Activated naive CD4-positive, alpha-beta T cell treated with anti-CD3 and anti-CD28 coated beads, Interleukin-2, amount 10 ng/mL, durations not matched to agents 7 days and 5 days (primary cell): ENCODE measurements at places on chromosomes 2 and 18.

GRCh38 chr2:101330253-101330933 lies 21.9 kb upstream of the RNF149 start:
- peak; percentile 67 for DNase-seq

DNA sequence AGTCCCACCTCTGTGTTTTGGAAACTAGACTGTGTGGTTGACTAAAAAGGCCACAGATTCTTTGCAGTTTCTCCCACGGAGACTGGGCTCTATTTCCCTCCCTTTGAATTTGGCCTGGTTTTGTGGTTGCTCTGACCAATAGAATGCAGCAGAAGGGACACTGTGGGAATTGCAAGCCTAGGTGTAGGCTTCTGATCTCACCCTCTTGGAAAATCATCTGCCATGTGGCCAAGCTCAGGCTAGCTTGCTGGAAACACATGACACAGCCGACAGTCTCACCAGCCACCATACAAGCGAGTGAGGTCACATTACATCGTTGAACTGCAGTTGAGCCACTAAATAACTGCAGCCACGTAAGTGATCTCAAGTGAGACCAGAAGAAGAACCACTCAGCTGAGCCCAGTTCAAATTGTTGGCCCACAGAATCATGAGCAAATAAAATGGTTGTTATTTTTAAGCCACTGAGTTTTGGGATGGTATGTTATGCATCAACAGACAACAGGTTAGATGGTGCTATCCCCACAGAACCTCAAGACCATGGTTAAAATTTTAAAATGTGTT lies 319.1 kb upstream of the MEX3C start:
- no peak for DNase-seq

GRCh38 chr2:231926180-231926741 lies at the start of gene NPPC:
TSS of gene NPPC (minus strand) at chr2:231926396. CDS start at chr2:231926249, 147 bp downstream.
- DNase-seq, result peak; percentile 78

- no peak for DNase-seq
Observed at GRCh38 chr18:49723648-49724180, 89.6 kb downstream of the ACAA2 start.

- DNase-seq, result no peak
Observed at GRCh38 chr2:210584834-210585233, 28.4 kb downstream of the CPS1 start.

- DNase-seq, result no peak
Observed at GRCh38 chr2:234879671-234880455, 72.0 kb upstream of the SH3BP4 start.
